H4 (cell line): ENCODE measurements at places on chromosomes 2 and 18. TPM values are rescaled to one million over a fixed set of nuclear protein-coding genes. Genes with fewer than 3 reads are reported as not detected.

- DNase-seq, result no peak
Observed at GRCh38 chr2:227363756-227364155, 15.3 kb downstream of the TM4SF20 start.

The INPP5D gene
- total RNA-seq, result 0.46 TPM in 1 of 2 replicates, not detected in the other

The PIAS2 gene
- 20.3 and 25.6 TPM in 2 replicates for total RNA-seq

DNA sequence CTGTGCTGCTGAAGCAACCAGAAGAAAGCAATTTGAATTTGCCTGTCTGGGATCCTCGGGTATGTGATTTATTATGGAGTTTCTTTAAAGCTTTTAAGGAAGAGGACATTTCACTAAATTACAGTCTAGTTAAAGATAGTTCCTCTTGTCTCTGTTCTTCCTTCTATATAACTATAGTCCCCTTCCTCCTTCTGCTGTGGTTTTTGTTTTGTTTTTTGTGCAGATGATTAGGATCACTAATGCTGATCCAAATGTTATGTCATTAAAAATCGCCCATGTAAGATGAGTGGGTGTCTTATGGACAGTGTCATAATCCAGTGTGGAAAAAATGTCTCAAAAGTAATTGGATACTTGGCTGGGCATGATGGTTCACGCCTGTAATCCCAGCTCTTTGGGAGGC, 24.7 kb downstream of the PAPOLG start:
- DNase-seq, result no peak

The RUFY4 gene
- not detected in 2 replicates for total RNA-seq

The MC4R gene
- 0.14 and 0.45 TPM in 2 replicates for total RNA-seq
